ENCODE measurements at places on chromosomes 7 and 10. TPM values are rescaled to one million over a fixed set of nuclear protein-coding genes. Genes with fewer than 3 reads are reported as not detected.

- no peak overlapping the region for H3K4me3 ChIP-seq
- H3K27ac ChIP-seq: no peak overlapping the region
- DNase-seq: no peak
- H3K36me3 ChIP-seq: no peaks in the 10 kb centered on the region
- H3K27me3 ChIP-seq: no peaks in the 10 kb centered on the region
- peaks cover 4% of the 10 kb centered on the region for H3K4me1 ChIP-seq
Measured at GRCh38 chr10:30811276-30812017, 181.9 kb upstream of the LYZL2 start.

DNA sequence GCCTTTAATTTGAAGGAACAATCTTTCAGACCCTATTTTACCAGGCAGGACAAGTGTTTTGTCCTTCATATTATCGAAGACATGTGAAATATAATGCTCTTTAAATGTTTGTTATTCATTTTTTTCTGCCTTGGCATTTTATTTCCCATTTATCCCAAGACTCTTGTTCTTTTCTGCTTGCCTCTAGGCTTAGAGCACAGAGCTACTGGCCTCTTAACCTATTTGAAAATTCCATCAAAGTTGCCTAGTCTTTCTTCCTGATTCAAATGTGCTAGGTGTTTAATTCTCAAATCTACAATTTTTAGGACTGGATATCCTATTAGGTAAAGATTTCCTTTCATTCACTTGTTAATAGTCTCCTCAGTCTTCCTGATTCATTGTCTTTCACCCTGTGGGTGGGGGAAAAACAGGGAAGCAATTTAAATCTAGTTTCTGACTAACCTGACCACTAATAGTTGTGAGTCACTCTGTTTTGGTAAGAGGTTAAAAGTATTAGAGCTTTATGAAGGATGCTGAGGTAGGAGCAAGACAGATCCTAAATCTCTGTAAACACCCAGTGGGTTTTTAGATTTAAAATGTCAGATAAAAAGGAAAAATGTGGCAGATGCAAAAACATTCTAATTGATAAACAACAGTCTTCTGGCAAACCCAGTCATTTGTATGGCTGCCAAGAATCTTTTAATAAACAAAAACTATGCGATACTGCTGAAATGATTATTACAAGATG lies 1.5 kb downstream of the LIPK start:
- no peak overlapping the region for H3K4me3 ChIP-seq
- DNase-seq: no peak
- H3K36me3 ChIP-seq: no peaks in the 10 kb centered on the region
- no peak overlapping the region for H3K27ac ChIP-seq
- H3K4me1 ChIP-seq: no peaks in the 10 kb centered on the region

- H3K27me3 ChIP-seq: no peaks in the 10 kb centered on the region
- DNase-seq: peak; percentile 23
- peaks cover 38% of the 10 kb centered on the region for H3K4me1 ChIP-seq
- H3K36me3 ChIP-seq: no peaks in the 10 kb centered on the region
- peak overlapping the region; percentile 61 for H3K4me3 ChIP-seq
Measured at GRCh38 chr10:74824184-74824899, 2.1 kb upstream of the KAT6B start.

DNA sequence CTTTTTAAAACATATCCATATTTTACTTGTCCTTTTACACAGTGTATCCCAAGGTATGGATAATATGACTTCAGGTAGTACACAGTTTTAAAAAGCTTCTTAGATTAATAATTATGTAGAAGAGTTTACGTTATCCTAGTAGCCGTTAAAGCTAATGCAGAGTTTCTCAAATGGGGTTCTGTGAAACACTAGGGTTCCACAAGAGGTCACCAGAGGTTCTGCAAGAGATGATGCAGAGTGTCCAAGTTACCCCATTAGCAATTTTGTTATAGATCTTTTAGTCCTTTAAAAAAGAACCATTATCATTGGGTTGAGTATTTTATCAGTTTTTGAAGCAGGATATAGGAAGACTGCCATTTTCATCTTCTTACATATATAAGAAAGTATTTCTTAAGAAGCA lies 298.9 kb upstream of the HPS1 start:
- no peak for DNase-seq
- no peak overlapping the region for H3K27ac ChIP-seq
- no peaks in the 10 kb centered on the region for H3K4me1 ChIP-seq

DNA sequence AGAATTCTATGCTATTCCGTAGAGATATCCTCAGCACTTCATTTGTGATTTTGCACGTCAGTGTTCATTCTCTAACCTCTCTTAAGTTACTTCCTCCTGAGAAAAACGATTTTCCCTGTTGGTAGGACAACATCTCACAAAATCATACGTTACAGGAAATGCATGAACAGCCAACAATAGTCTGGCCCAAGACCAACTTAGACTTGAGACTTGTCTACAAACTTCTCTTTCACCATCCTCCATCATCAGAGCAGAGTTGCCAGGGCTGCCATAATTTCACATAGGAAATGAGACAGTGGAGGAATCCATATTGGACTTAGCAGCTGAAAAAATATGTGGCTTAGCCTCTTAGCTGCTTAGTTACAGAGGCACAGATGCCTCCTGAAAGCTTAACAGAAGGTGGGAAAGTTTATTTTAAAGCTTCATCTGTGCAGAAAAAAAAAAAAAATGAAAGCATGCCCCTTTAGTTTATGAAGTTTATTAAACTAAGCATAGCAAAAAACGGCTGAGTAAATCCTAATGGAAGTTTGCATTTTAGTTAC lies 222.5 kb upstream of the CACNA2D1 start:
- no peak overlapping the region for H3K4me3 ChIP-seq
- no peaks in the 10 kb centered on the region for H3K27me3 ChIP-seq
- H3K4me1 ChIP-seq: no peaks in the 10 kb centered on the region
- DNase-seq: no peak
- no peaks in the 10 kb centered on the region for H3K36me3 ChIP-seq

Gene NODAL
- polyA plus RNA-seq: 0.43 TPM

Data from CD8-positive, alpha-beta memory T cell (primary cell).